ENCODE measurements at places on chromosomes 2 and 18.

DNA sequence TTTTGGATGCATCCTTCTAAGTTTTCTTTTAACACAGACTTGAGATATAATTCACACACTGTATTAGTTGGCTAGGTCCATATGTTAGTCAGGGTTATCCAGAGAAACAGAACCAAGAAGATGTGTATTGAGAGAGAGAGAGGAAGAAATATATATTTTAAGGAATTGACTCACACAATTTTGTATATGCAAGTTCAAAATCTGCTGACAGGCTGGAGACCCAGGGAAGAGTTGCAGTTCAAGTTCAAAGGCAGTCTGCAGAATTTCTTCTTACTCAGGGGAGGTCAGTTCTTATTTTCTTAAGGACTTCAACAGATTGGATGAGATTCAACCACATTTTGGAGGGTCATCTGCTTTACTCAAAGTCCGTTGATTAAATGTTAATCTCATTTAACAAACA, 23.0 kb upstream of the MRO start:
- DNase-seq = no peak

GRCh38 chr2:217807753-217808152, 195.0 kb downstream of the TNS1 start:
- DNase-seq = no peak

DNA sequence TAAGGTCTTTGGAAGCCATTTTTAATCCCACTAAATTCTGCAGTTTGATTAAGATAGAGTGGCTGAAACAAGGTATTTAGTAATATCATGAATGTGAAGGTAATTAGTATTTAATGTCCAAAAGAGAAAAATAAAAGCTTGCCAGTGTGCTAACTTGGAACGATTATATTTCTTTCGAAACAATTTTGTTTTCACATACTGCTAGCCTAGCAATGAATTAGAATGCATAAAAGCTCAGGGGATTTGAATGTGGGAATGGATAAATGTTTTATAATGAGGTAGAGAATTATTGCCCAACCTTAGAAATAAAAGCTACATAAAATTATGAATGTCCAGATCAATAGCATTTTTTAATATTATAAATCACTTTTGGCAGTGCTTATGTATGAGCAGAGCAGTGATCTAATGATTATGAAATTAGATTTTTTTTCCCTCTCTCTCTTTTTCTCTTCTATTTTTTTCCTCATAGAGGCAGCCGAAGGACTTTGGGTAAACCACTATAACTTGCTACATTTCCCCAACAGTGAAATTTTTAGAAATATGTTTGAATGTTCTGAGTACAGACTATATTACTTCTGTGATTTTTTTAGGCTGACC, 75.5 kb downstream of the PLCL1 start:
- no peak for DNase-seq

- no peak for DNase-seq
These were observed 69.6 kb downstream of the MYO1B start for GRCh38 chr2:191314697-191315364.

DNA sequence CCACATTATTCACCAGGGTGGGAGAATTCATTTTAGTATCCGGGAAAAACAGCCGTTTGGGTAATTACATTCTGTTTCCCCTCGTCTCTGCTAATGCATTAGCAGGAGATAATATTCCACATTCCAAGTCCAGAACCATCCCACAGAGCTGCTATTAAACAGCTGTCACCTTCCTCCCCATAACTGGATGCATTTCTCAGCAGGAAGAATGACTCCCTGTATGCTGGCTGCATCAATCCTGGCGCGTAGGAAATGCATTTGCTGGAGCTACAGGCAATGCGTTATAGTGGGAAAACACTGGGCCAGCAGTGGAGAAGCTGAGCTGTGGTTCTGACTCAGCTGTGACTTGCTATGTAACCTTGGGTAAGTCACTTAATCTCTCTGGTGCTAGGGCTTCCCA, 246.0 kb downstream of the CLIP4 start:
- no peak for DNase-seq

GRCh38 chr18:22840606-22841144, 92.5 kb upstream of the RBBP8 start:
- no peak for DNase-seq

DNA sequence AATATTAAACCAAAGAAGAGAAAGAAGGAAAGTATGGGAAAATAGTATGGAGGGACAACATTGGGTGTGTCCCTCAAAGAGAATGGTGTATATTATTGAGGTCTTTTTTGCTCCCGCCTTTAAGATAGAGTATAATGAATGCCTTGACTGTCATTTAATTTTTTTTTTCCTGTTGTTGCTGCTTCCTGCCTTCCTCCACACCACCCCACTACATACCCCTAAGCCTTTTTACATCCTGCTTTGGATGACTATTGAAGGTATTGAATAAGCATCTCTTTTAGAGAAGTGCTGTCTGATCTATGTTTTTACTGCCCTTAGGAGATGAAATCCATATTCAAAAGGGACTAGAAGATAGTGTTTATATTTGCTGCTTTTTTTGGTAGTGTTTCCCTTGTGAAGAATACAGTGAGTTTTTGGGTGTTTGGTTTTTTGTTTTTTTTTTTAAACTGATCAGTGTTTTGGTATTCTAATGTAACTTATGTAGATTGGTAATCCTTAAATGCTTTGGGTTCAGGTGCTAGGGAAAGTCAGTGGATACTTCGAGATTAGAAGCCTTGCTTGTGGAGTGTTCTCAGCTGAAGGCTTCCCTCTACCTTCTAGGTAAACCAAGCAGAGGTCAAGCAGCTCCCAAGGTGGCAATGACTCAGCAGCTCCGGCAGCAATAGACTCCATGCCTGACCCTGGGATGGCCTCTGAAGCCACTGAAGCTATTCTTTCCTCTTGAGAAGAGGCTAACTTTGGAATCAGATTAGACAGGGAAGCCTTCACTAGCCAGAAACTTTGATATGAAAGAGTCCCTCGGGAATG, 5.0 kb downstream of the FZD7 start:
- DNase-seq = no peak

DNA sequence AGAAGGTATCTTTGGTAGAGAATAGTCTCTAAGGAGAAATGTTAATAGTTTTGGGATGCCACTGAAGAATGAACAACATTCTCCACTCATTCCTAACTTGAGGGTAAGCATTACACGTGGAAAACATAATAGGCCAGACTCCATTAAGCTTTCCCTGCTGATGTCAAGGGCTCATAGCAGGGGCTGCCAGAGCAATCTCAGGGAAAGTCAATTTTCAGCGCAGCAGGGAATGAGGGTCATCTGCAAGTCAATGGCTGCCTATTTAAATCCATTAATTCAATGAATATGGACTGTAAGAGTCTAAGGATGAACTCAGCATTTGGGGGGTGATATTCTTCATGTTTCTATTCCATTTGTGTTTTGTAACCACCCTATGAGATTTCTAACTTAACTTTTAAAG, 144.2 kb upstream of the ARL4C start:
- no peak for DNase-seq

DNA sequence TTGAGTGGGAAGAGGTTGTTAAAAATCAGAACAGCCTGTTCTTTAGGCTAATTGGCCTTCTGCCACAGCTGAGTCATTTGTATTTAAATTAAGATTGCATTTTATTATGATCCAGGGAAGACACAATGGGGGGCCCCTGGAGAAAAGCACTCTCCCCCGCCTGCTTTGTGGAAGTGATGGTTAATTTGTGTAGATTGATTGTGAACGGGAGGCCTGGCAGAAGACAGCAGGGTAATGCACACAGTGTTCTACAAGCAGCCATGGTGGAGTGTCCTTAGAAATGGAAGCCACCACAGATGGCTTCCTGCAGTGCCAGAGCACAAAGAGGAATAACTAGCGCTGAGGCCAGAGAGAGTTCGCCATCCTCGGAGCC, 19.6 kb downstream of the RAMP1 start:
- no peak for DNase-seq

DNA sequence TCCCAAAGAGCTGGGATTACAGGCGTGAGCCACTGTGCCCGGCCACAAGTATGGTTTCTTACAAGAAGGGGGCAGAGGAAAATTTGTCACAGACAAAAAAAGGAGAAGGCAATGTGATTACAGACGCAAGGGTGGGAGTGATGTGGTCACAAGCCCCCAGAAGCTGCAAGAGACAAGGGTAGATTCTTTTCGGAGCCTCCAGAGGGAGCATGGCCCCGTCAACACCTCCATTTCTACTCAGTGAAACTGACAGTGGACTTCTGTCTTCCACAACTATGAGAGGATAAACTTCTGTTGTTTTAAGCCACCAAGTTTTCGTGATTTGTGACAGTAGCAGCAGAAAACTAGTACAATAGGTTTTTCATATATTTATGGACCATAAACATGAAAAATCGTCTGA, 2.1 kb upstream of the TCF7L1 start:
- DNase-seq = no peak

DNA sequence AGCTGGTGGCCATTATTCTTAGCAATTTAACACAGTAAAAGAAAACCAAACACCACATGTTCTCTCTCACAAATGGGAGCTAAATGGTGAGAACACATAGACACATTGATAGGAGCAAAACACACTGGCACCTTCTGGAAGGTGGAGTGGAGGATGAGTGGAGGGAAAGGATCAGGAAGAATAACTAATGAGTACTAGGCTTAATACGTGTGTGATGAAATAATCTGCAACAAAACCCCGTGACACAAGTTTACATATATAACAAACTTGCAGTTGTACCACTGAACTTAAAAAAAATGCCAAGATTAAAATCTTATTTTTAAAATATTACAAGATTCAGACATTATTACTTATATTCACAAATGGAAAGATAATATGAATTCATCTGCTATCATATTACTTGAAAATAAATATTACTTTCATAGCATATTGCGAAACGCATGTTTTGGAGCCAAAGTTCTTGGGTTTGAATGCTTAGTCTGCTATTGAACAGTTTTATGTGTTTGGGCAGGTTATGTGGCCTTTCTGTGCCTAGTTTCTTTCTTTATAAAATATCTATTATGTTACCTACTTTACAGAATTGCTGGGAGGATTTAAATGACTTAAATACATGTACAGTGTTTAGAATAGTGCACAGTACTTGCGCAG, 20.5 kb downstream of the ANKRD62 start:
- DNase-seq = no peak

GRCh38 chr18:67876871-67877270, 360.4 kb upstream of the DSEL start:
- no peak for DNase-seq

DNA sequence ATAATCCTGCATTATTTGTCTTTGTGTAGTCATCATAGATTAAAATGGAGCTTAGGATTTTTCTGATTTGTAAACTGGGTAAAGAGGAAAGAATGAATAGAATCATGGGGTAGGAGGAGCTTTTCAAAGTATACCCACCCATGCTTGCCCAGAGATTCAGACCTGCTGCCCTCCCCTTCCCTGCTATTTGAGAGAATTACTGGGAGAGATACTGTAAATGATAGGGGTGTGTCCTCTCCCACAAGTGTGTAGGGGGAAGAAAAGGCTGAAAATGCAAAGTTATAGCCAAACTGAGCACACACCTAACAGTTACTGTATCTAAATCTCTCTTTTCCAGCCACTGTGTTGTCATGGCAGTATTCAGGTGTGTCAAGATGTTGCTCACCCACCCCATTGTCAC, 21.5 kb upstream of the DYNC2LI1 start:
- no peak for DNase-seq

DNA sequence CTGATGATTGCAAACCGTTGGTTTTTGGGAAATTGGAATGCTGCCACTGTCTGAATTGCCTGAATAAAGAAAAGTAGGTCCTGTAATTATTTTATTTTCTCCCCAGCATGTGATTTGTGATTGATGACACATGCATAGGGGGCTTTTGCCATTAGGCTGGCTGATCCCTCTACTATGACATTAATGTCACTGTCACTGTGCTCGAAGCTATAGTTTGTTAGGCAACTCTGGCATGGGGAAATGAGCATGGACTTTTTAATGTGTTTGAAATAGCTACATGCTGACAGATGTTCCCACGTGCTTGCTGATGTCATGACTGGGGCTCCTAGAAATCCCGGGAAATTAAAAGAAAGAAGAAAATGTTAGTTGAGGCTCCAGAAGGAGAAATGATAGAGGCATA, 99.1 kb downstream of the HRH4 start:
- DNase-seq = no peak

GRCh38 chr2:28175028-28175427, 217.6 kb upstream of the FOSL2 start:
- no peak for DNase-seq

DNA sequence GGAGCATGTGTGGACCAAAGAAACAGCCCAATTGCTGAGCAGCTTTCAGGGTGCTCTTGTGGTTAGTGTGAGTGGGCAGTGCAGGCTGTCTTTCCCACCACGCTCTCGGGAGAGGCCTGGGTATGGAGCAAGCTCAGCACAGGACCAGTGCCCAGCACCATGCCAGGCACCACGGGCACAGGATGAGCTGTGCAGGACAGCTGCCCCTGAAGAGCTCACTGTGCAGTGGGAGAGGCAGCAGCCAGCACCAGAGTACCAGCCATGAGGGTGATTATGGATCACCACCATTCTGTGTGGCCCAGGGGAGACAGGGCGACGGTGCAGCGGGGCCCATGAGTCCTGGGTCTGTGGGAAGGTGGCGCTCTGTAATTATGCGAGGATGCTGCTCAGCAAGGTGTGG, 29.7 kb upstream of the FAHD2A start:
- no peak for DNase-seq

- DNase-seq = no peak
These were observed 80.2 kb downstream of the CLHC1 start for GRCh38 chr2:55151733-55152433.

- no peak for DNase-seq
These were observed 38.1 kb downstream of the ME2 start for GRCh38 chr18:50917021-50917420.

DNA sequence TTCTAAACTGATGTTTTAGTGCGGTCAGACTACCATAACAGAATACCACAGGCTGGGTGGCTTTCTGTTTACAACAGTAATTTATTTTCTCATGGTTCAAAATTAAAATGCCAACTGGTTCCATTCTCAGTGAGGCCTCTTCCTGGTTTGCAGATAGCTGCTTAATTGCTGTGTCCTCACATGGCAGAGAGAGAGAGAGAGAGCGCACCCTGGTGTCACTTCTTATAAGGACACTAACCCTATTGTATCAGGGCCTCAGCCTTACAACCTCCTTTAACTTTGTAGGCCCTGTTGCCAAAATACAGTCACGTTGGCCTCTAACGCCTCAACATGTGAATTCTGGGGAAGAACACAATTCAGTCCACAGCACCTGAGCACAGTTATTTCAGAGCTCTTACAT, 37.5 kb upstream of the ZNF385B start:
- DNase-seq = no peak

- no peak for DNase-seq
These were observed 8.5 kb upstream of the PAX3 start for GRCh38 chr2:222307143-222307756.

DNA sequence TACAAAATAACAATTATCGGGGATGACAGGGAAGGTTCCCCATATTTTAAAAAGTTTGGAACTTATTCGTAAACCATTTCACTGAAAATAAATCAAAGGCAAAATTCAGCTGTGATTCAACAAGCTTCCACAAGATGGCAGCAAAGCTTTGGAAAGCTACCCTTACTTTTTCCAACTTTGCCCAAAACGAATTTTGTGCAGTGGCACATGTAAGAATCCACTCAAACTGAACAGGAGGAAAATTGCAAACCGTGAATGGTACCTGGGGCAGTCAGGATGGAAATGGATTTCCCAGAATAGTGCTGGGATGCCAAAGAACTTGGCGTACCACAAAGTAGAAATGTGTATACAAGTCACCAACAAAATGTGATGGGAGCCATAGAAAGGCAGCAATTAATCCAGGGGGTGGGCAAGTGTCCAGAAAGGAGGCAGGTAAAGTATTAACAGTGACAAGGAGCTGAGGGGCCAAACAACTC, 10.7 kb downstream of the RPL31 start:
- DNase-seq = no peak

Data from stimulated activated CD8-positive, alpha-beta memory T cell treated with anti-CD3 and anti-CD28 coated beads, Interleukin-15, amount 100 ng/mL, for 24 hours (primary cell).